Midbrain (tissue), 1 donor: ENCODE measurements at places on chromosomes 5 and 9.

- DNase-seq: no peak
Measured at GRCh38 chr9:110141227-110141793, 66.6 kb downstream of the C9orf152 start.

- no peak for DNase-seq
Measured at GRCh38 chr9:94528886-94529285, 26.0 kb upstream of the PCAT7 start.

DNA sequence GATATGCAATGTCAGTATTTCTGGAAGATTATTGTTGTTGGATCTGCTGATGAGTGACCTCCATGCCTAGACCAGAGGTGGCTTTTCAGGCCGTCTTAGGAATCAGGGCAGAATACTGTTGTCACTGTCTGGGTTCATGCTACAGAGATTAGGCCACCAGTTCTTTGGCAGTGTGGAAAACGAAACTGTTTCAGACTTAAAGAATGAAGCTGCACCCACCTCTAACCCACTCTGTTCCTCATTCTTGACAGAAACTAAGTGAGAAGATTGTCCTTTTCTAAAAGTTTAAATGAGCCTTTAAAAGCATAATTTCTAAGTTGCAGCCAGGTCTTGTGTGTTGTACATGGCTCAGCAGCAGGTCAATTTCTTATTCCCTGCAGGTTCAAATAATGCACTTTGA is 444.3 kb downstream of the ENC1 start:
- DNase-seq: no peak

DNA sequence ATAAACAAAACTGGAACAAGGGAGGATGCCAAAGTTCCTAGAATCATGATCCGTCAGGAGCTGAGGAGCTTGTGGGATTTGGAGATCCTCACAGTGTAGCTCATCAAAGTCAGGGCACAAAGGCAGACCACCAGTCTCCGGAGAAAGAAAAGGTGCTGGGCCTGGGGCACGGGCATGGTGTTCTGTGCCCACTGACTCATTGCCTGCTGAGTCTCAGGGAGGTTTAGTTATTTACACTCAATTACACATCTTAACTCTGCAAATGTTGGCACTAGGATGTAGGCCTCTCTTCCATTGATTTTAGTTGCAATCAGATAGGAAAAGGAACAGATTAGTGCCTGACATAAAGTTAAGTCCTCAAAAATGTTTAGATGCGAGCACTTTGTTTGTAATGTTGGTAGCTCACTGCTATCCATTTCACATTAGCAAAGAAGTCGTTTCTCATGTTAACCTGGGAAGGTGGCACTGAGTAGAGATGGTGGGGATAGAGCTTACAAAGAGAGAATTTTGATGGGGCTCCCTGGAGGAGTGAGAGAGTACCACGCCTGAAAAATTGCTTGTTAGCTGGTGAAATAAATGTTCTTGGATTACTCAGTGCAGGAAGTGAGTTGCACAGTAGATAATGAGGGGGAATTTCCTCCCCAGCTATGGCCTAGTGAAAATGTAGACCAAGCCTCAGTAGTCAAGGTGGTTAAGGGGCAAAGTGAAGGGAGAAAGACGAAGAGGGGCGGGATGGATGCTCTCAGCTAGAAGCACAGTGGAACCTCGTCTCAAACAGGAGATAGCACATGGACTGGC is 109.5 kb upstream of the CD180 start:
- DNase-seq: no peak

GRCh38 chr5:38369692-38370091 is 111.3 kb downstream of the EGFLAM start:
- DNase-seq: no peak
